ENCODE measurements at places on chromosomes 12 and 14. TPM values are rescaled to one million over a fixed set of nuclear protein-coding genes. Genes with fewer than 3 reads are reported as not detected.

SSTR1 gene
- 0.17 TPM for total RNA-seq

ALDH2 gene
- total RNA-seq, result 23.4 TPM

FAM90A1 gene
- 0.10 TPM for total RNA-seq

BTBD7 gene
- total RNA-seq, result 49.0 TPM

PMCH gene
- not detected for total RNA-seq

PIANP gene
- 0.15 TPM for total RNA-seq

MYF5 gene
- not detected for total RNA-seq

SLC22A17 gene
- 1.2 TPM for total RNA-seq

CCDC38 gene
- total RNA-seq, result not detected

LPAR5 gene
- total RNA-seq, result 0.17 TPM

GLI1 gene
- total RNA-seq, result 0.50 TPM

GLIPR1L1 gene
- total RNA-seq, result not detected

ZFHX2 gene
- 1.8 TPM for total RNA-seq

DNA sequence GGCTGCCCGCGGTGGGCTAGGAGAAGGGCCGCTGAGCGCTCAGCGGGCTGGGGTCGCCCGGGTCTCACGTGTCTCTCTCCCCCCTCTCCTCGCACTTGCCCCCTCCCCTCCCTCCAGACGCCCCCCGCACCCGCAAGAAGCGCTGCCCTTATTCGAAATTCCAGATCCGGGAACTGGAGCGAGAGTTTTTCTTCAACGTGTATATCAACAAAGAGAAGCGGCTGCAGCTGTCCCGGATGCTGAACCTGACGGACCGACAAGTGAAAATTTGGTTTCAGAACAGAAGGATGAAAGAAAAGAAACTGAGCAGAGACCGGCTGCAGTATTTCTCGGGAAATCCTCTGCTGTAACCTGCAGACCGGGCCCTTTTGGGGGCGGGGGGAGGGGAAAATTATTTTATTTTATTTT, 314 bp upstream of the HOTAIR start:
- DNase-seq, result no peak

DNA sequence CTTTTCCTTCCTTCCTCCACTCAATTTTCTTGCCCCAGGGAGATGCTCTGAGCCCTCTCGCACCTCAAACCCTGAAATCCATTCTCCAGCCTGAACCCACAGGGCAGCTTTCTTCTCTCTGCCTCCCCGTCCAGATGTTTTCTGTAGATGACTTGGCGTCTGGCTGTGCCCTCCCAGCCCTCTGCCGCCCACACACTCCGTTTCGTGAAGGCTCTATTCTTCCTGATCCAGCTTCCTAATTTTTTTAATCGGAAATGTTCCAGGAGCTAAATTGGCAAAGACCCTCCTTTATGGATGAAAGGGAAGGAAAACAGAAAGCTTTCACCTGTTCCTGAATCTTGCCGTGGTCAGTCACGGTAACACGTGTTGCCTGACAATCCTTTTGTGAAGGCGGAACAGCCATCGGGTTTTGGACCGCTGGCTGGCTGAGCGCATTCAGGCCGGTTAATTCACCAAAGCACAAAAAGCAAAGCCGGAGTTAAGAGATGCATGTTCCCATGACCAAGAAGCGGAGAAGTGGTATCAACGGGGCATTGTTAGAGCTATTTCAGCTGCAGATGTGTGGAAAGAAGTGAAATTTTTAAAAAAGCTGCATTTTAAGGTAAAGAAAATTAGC, 70.2 kb upstream of the FBRSL1 start:
- DNase-seq, result no peak

DNA sequence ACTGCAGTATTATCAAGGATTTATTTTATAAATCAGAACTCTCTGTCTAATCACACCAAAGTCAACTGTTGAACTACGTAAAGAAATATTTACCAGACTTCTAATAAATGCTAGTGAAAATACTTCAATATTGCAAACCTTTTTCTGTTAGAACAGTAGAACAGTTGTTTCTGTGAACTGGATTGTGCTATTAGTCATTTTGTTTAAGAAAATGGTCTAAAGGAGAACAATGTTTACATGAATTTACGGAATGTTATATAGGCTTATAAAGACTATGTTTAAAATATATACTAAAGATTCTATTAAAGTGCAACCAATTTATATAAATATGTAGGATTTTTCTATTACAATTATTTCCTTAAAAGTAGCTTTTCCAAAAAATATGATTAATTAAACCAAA, 471.4 kb downstream of the FSCB start:
- DNase-seq, result no peak

DNA sequence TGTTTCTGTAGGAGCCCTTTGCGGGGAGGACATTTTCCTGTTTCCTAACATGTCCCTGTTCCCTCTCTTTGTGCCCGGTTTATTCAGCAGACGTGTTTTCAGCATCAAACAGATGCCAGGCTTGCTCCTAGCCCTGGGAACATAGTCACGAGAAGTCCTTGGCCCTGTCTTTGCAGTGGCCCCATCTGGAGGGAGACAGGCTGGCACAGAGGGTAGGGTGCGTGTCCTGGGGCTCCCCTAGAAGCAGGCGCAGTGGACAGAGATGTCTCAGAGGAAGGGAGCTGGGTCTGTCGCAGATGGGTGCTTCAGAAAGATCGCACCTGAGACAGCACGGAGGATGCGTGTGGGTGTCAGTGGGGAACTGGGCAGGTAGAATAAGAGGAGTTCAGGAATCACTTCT, 75.0 kb upstream of the DYNC1H1 start:
- no peak for DNase-seq

- no peak for DNase-seq
These were observed 10.1 kb downstream of the CHST11 start for GRCh38 chr12:104466709-104467345.

DNA sequence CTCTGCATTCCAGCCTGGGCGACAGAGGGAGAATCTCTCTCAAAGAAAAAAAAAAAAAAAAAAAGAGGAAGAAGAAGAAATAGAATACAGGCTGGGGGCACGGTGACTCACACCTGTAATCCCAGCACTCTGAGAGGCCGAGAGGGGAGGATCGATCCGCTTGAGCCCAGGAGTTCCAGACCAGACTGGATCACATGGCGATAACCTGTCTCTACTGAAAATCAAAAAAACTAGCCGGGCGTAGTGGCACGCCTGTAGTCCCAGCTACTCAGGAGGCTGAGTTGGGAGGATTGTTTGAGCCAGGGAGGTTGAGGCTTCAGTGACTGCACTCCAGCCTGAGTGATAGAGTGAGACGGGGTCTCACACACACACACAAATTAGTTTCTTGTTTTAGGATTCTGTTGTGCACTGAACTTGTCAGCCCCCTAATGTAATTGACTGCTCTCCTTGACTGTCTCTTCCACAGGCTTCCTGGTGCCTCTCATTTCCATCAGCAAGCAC, 963 bp upstream of the TINF2 start:
- peak; percentile 9 for DNase-seq

GRCh38 chr14:92897922-92898565, 24.9 kb upstream of the CHGA start:
- no peak for DNase-seq

- DNase-seq, result peak; percentile 80
These were observed 85.3 kb upstream of the KCNA1 start for GRCh38 chr12:4824380-4824779.

- DNase-seq, result no peak
These were observed 39.5 kb downstream of the TESPA1 start for GRCh38 chr12:54945082-54945481.

GRCh38 chr12:85923767-85924331, 49.8 kb downstream of the NTS start:
- DNase-seq, result peak; percentile 28

GRCh38 chr14:75445236-75445635, 17.4 kb downstream of the JDP2 start:
- no peak for DNase-seq

- DNase-seq, result peak; percentile 26
These were observed 29.3 kb upstream of the PDE3A start for GRCh38 chr12:20339060-20339459.

- no peak for DNase-seq
These were observed 286.8 kb downstream of the DIO2 start for GRCh38 chr14:79924551-79924950.

DNA sequence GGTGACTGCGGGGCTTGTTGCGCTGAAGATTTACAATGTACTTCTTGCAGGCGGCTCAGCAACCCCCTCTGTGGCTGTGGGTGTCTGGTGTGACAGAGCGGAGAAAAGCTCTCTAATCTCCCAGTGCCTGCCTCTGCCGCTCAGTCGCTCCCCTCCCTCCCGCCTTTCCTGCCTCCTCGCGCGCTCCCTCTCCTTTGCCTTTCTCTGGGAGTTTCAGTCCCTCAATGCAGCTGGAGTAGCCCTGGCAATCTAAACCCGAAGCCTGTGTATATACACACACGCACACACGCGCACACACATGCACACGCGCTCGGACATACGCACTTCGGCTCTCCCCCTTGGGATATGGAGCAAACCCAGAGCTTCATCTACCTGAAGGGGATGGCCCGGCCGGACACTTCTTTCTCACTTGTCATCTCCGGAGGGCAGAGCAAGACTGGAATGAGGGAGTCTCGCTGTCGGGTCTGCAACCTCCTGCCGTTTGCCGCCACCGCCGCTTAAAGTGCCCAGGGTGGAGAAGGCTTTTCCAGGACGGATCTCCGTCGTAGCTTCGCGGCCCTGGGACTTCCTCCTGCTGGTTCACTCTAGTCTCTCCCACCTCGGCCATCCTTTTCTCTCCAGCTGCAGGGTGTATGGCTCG, 599 bp upstream of the TRHDE start:
- peak; percentile 22 for DNase-seq

DNA sequence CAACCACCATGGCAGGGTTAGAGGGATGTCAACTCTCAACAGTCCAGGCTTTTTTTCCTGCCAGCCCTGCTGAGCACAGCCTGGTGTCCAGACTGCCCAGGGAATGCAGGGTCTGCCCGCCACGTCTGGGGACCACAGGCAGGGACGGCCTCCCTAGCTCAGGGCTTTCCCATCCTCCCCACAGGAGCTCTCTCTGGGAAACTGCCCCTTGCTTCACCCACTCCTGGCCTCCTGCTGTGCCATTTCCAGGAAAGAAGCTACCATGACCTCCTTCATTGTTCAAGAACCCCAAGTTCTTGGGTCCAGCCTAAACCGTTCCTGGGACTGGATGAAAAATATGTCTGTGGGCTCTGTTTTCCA, 4.8 kb downstream of the SCNN1A start:
- DNase-seq, result peak; percentile 68

DNA sequence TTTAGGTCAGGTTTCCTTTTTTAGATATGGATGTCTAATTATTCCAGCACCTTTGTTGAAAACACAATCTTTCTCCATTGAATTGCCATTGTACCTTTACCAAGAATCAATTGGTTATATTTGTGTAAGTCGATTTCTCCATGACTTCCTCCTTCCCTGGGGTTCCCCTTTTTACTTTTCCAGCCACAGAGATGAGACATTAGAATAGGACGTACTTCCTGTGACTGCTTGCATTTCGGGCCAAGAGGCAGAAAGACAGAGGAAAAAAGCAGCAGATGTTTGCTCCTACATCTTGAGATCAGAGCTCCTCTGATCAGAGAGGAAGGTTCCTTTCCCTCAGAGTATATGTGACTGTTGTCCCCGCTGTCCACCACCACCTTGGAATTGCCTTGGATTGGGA, 453.7 kb upstream of the RGS6 start:
- peak; percentile 26 for DNase-seq

- no peak for DNase-seq
These were observed 3.6 kb upstream of the BATF start for GRCh38 chr14:75518625-75519024.

GRCh38 chr14:52895000-52895399, 55.9 kb downstream of the FERMT2 start:
- DNase-seq, result no peak

DNA sequence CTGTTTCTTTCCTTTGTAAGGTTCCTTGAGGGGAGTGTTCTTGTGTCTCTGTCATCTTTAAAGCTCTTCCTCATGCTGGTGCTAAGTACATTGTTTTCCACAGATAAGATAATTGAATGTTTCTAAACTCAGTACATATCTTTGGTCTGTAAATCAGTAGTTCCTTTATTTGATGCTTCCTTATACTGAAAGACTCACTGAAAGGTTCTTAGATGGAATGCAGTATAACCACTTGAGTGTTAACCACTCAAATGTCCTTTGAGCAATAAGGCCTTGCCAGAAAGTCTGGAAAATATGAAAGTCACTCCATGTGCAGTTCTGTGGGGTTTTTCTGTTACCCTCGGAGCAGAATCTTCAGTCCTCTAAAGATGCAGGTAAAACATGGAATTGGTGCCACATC, 23.0 kb upstream of the RNU6-8 start:
- peak; percentile 64 for DNase-seq

DNA sequence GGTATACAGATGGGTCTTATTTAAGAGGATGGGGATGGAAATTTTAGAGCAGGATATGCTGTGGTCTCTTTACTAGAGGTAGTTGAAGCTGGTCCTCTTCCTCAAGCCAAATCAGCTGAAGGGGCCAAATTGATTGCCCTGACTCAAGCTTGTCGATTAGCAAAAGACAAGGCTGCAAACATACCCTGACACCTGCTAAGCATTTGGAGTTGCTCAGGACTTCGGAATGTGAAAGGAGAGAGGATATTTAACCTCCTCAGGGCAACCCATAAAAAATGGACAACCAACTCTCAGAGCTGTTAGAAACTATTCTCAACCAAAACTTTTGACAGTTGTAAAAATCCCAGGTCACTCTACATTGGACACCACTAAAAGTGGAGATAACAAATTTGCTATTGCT, 15.6 kb downstream of the PTGDR start:
- peak; percentile 43 for DNase-seq

DNA sequence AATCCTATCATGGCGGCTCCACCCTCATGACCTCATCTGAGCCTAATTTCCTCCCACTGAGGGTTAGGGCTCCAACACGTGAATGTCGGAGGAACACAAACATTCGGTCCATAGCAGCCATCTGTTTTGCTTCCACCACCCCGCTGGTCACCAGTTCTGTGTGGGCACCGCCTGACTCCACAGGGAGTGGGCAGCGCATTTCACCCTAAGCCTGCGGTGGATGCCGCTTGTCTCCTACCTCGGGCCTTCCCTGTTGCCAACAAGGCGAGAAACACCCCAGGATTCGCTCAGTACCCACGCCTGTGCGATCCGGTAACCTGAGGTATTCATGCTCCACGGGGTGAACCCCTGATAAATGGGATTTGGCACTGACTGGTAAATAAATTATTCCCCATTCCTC, 95.2 kb upstream of the PPP2R5C start:
- no peak for DNase-seq

DNA sequence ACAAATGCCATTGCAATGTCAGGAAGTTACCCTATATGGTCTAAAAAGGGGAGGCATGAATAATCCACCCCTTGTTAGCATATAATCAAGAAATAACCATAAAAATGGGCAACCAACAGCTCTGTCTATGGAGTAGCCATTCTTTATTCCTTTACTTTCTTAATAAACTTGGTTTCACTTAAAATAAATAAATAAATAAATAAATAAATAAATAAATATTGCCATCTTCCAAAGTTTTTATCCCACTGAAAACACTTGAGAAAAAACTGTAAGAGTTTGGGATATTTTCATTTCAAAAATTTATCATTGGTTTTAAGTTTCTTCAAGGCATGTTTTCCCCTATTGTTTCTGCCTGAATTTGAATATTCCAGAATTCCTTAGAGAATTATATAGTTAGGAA, 89.8 kb downstream of the SYT10 start:
- DNase-seq, result no peak

DNA sequence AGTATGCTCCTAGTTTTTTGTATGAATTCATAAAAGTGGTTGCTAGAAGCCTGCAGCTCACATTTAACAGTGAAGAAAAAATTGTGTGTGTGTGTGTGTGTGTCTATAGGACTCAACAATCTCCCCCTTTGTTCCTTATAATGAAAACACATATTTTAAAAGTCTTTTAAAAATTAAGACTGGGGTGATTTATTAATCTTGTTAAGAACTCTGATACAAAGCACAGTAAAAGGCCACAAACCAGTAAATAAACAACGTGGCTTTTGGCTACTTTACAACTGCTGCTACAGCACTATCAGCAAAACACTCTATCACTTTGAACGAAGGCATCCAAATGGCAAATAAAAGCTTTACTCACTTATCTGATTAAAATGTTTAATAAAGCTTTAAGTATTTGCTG, 594 bp upstream of the VCPKMT start:
- no peak for DNase-seq
